ENCODE measurements at places on chromosomes 13 and 19.
A peak's percentile ranks its signal among the peaks of the same experiment; 100 is the strongest.

GRCh38 chr13:113425941-113426590, 27.2 kb downstream of the ADPRHL1 start:
- DNase-seq: no peak

DNA sequence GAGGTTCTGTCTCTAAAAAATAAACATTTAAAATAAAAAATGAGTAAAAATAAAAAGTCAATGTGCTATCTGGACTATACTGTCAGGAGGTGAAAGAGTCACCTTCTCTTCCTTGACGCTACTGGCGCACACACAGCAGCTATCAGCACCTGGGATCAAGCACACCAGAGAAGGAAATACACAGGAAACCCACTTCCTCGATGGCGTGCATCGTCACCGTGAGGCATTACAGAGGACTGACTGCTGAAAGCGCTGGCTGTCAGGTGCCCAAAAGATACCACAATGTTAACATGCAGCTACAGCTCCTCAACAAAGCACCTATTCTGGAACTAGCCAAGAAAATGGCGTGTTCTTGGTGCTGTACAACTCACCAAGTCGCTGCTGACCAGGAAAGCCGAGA, 6.1 kb downstream of the SLC35E1 start:
- no peak for DNase-seq

DNA sequence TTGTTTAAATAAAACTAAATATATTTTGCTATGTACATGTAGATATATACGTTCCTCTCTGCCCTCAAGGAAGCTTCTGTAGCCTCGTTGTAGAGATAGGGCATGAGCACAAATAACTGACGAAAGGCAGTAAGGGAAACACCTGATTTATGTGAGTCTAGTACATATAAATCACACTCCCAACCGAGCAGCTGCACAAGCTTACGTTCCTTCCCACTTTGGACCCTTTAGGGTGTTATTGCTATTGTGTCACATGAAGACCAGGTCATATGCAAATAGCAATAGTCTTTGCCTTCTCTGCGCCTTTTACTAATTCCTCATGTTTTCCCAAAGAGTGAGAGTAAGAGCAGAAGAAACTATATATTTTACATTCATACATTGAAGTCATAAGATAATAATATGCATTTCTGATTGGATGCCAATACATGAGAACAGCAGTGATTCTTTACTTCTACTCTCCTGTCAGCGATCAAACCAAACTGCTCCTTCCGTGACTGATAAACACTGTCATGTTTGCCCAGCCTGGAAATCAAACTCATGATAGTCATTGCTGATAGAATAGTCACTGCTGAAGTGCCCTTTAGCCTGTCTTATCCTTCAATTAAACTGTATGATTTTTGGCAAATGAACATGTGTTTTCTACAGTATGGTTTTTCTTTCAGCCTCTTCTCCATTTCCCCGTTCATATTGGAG, 127.2 kb upstream of the MAB21L1 start:
- DNase-seq: no peak

- DNase-seq: no peak
Observed at GRCh38 chr13:50758796-50759195, 84.7 kb downstream of the DLEU7 start.

- peak; percentile 41 for DNase-seq
Observed at GRCh38 chr13:27005556-27005955, 166.1 kb downstream of the USP12 start.

- no peak for DNase-seq
Observed at GRCh38 chr13:111259058-111259457, 61.4 kb upstream of the TEX29 start.

- DNase-seq: no peak
Observed at GRCh38 chr19:10019246-10019645, 6.0 kb downstream of the RDH8 start.

DNA sequence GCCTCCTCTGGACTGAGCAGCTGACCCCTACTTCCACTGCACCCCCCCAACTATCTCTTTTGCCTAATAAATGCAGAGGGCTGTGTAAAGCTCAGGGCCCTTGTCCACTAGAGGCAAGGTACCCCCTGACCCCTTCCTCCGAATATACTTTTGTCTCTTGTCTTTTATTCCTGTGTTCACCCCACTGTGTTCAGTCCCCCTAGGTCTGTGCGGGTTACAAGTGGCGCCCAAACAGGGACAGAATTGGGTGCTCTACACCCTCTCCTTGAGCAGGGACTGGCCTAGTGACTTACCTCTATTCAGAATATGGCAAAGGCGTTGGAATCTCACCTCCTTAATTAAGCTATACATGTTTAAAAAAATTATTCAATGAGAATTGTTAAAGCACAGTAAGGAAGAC, 15.0 kb downstream of the ZNF350 start:
- DNase-seq: no peak

GRCh38 chr19:47882890-47883289, 3.2 kb downstream of the SULT2A1 start:
- no peak for DNase-seq

- DNase-seq: peak; percentile 58
Observed at GRCh38 chr19:38361633-38362075, 12.7 kb upstream of the PSMD8 start.

- DNase-seq: no peak
Observed at GRCh38 chr13:113860051-113860664, 3.7 kb downstream of the GAS6 start.

Data from NCI-H774 (cell line).